Suprapubic skin (tissue), 4 donors: ENCODE measurements at places on chromosomes 1 and 21. TPM values are rescaled to one million over a fixed set of nuclear protein-coding genes. Genes with fewer than 3 reads are reported as not detected.
A peak's percentile ranks its signal among the peaks of the same experiment; 100 is the strongest.

DNA sequence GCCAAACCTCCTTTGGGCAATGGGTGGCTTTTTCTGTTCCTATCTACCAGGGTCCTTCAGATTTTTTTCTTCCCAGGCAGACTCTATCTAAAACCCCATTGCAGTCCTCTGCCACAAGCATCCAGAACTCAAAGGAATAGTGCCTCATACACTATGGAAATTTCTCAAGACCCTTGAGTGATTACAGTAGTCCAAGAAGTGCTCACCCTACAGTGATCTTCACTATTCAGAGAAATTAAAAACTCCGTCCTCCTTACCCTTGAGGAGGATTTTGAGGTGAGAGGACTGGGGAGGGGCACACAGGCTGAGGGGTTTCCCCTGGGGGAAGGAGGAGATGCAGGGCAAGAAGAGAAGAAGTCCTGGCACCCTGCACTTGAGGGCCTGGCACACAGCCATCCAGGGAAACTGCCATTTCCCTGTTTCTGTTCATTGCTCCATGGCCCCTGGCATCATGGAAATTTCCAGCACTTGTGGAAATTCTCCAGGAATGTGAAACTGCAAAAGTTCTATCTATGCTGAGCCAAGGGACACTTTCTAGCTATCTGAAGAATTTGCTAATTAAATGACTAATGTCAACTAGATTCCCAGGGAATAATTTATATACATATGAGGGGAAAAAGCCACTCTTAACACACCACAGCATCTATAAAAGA, 102.5 kb upstream of the ATP1B1 start:
- no peak for DNase-seq

- DNase-seq: no peak
These were observed 4.0 kb downstream of the USP24 start for GRCh38 chr1:55210990-55211801.

- peak; percentile 99 for DNase-seq
These were observed 362 bp upstream of the DYNLT4 start for GRCh38 chr1:44807364-44808062.

- DNase-seq: no peak
These were observed 37.7 kb upstream of the ATG4C start for GRCh38 chr1:62746086-62746808.

DNA sequence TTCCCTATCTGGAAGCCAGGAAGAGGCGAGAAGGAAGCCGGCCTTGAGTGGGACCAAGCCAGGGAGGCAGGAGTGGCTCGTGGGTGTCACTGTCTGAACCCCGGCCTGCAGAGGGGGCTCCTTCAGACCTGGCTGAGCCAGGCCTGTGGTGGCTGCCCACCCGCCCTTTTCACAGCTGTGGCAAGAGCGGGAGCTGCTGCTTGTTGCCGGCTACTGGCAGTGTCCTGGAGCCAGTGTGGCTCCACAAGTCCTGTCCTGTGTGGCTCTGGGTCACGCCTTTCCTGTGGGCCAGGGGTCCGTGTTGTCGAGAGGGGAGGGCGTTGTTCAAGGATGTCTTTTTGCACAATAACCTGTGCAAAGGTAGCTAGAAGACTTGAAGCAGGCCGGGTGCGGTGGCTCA, 1.3 kb downstream of the PFKL start:
- no peak for DNase-seq

DNA sequence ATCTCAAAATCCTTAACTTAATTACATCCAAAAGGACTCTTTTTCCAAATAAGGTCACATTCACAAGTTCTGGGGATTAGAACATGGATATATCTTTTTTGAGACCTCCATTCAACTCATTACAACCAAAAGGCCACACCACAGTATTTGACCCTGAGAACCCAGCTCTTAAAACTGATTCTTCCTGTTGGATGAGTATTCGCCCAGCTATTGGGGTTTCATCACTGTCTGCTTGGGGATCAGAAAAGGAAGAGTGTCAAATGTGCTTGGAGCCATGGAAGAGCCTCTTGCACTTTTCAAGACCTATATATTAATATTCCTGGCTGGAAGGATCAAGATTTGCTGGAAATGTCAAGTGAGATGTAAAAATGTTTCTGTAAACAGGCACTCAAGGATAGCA, 5.4 kb upstream of the TINAGL1 start:
- no peak for DNase-seq

- DNase-seq: no peak
These were observed 146.1 kb downstream of the SIPA1L2 start for GRCh38 chr1:232483826-232484225.

DNA sequence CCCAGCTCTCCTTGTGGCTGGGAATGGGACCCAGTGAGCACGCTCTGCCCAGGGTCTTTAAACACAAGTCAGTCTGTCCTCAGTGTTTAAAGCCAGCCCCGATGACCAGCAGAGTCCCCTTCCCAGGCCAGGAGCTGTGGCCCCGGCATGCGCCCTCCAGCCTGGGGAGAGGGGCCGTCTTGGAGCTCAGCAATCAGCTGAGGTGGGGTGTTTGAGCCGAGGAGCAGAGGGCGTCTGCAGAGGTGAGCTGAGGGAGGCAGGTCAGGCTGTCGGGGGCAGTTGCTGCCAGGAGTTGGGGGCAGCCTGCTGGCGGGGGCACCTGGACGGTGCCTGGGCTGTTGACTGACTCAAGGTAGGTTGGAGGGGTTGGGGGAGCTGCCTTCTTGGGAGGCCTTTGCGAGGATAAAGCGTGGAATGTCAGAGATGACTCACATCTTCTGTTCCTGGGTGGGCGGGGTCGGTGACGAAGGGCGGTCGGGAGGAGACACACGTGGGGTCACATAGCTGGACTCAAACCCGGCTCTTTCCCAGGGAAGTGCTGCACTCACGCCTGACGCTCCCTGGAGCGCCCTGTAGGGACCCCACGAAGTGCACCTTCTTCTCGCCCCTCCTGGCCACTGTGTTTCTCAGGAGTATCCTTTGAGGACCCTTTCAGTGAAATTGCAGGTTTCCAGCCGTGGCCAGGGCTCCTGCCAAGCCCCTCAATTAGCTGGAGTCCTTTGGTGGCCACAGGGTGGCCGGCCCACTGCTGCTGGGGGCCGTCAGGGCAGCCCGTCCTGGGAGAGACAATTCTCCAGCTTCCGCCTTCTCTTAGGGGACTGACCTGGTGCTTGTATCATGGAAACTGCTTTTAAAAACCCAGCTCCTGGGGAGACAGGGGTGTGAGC, 86.2 kb downstream of the SIK1 start:
- DNase-seq: no peak

- no peak for DNase-seq
These were observed 113.4 kb upstream of the DNAH14 start for GRCh38 chr1:224816062-224816461.

DNA sequence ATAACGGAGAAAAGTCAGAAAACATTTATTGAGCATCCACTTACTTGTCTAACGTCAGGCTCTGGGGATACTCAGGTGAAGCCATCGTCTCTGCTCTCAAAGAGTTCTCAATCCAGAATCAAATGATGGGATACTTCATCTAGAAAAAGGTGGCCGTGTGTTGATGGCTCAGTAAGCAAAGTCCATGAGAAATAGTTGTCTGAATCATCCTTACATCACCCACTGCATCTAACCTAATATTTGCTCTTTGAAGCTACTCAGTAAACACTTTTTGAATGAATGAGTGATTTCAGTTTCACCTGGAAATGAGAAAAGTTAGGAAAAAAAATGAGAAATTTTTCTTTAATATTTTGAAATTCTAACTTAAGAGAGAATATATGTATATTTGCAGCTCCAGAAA, 155.3 kb upstream of the PKN2 start:
- no peak for DNase-seq

- DNase-seq: peak; percentile 50
These were observed 184.7 kb downstream of the TOMM20 start for GRCh38 chr1:234943836-234944402.

DNA sequence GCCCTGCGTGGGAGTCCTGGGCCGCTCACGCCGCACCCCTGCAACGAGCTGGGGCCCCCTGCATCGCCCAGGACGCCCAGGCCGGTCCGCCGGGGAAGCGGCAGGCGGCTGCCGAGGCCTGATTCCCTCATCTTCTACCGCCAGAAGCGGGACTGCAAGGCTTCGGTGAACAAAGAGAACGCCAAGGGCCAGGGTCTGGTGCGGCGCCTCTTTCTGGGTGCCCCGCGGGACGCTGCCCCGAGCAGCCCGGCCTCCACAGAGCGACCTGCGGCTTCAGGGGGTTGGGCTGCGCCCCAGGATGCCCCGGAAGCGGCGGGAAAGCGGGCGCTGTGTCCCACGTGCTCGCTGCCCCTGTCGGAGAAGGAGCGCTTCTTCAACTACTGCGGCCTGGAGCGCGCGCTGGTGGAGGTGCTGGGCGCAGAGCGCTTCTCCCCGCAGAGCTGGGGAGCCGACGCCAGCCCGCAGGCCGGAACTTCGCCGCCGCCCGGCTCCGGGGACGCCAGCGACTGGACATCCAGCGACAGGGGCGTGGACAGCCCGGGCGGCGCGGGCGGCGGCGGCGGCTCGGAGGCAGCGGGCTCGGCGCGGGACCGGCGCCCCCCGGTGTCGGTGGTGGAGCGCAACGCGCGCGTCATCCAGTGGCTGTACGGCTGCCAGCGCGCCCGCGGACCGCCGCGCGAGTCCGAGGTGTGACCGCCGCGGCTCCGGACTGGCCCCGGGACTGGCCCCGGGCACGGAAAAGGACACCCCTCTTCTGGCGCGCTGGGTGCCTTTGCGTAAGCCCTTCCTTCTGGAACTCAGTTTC, 2.7 kb downstream of the FAM110D start:
- no peak for DNase-seq

GRCh38 chr1:242133796-242134195, 134.9 kb upstream of the MAP1LC3C start:
- no peak for DNase-seq

- DNase-seq: peak; percentile 73
These were observed 378.4 kb upstream of the RUNX1 start for GRCh38 chr21:35427320-35428000.

DNA sequence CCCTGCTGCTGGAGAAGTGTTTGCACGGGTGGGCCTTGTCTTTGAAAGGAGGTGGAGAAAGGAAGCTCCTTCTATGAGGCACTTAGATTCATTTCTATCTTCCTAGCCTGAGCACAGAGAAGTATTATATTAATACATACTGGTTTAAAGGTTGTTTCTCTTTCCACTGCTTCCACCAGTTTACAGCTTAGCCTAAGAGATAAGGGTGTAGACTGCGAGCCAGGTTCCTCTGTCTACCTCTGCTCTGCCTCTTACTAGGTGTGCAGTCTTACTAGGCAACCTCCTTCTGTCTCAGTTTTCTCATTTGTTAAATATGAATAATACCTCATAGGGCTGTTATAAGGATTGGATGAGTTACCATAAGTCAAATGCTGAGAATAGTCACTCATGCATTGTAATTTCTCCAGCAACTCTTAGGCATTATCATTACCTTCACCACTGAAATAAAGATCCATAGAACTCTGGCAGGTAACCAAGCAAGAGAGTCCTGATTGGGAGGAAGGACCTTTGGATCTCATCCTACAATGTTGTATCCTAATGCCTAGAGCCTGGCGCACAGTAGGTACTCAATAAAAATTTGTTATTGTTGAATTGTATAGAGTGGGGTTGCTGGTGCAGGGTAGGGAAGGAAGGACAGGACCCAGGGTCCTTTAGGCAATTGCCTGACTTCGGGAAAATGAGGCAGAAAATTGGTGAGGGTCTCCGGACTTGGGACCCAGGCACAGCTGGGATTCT, 95.1 kb downstream of the TBX19 start:
- DNase-seq: no peak

- DNase-seq: no peak
These were observed 14.2 kb downstream of the VPS13D start for GRCh38 chr1:12244078-12244477.

- no peak for DNase-seq
These were observed 2.0 kb upstream of the ANKRD35 start for GRCh38 chr1:145887631-145888030.

DNA sequence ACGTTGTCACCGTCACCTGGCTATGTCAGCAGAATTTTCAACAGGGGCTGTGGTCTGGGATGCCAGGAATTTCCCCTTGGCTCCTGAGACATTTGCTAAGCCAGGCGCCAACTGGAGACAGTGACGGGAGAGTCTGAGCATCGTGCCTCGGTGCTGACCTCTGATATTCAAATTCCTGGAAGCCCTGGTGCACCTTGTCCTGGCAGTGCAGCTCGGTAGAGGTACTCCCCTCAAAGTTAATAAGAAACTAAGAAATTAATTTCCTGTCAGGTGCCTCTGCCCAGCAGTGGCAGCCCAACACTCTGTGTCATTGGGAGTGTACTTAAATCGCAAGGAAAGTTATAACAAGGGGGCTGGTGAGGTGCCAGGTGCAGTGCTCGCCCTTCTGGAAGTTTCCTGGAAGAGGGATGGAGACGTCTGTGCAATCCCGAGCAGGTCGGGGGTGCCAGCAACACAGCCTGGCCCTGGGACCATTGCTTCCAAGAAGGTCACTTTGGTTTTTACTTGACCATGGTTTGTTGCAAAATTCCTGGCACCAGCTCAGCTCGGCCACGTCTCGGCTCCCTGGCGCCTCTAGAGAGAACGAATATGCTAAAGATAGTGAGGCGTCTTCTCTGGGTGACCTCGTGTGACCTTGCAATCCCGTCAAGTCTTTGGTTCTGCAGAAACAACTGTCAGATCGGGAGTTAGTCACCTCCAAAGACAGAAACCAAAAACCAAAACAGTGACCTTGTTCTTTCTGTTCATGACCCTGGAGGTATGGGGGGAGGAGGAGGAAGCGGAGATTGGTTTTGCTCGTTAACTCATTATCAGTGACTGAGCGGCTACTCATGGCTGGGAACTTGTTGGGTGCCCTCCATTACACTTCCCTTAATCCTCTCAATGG, 149.5 kb upstream of the VAMP3 start:
- peak; percentile 27 for DNase-seq

DNA sequence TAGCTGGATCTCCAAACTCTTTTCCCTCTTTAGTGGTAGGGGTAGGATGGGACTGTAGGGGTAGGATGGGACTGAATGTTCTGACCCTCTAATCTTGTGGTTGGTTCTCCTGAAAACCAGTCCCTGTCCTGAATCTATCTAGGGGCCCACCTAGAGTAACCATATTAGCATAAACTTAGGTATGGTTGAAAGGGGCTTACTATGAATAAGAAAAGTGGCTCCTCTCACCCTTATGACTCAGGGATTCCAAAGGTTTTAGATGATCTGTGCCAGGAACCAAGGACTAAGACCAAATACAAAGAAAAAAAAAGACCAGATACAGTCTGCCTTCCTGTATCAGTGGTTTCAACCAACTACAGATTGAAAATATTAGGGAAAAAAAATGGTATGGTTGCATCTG, 28.9 kb downstream of the RNF2 start:
- DNase-seq: no peak

DNA sequence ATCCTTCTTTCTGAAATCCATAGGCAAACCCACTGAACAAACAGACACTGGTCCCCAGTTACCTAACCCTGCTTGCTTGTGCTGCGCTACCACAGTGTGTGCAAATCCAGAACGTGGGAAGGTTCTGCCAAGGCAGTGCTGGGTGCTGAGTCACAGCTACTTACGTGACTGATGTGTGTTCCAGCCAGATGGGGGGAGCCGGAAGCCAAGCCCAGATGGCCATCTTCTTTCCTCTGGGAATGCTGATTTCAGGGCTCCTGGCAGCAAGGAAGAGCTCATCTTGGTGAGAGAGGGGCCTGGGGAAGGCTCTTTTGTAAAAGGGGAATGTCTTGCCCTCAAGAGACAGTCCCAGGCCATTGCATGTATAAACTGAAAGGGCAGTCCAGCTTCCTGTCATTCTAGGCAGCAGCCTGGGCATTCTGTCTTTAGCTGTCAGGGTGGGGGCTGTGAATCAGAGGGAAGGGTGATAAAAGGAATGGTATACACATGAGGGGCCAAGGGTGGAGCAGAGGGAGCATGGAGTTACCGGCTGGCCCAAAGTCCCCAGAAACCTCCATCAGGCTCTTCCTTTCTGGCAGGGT, 54.1 kb downstream of the CD46 start:
- peak; percentile 90 for DNase-seq

- DNase-seq: no peak
These were observed 47.5 kb downstream of the HSF2BP start for GRCh38 chr21:43611598-43612369.

Gene SHE
- 5.5 TPM for total RNA-seq

Gene KRTAP12-2
- total RNA-seq: 29.3 TPM

Gene RGS1
- total RNA-seq: 20.8 TPM

Gene ASPM
- total RNA-seq: 3.6 TPM
